ENCODE measurements at places on chromosomes 3 and 15.

DNA sequence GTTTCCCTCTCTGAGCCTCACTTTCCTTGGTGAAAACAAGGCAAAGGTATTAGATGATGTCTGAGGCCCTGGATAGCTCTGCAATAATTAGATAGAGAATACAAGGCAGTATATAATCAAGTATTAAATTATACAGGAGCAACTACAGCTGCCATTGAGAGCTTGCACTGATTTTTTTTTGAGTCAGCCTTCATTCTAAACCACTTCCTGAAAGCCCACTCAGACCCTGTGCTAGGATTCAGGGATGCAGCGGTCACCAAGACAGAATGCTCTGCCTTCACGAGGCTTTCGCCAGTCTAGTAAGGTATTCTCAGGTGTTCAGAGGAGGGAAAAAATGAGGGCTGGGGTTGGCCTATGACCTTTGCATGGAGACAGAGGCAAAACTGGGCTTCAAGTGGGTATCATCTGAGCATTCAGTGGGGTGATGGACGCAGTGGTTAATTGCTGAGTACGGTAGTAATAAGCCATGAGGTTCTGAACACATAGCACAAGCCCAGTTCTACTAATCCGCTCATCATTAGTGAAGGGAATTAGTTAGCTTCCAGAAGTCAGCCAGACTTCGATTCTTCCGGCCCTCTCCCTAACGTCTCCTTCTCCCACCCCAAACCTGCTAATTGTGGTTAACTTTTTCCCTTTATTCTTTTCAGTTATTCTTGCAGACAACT, 3.6 kb downstream of the VGLL4 start:
- no peak for DNase-seq

GRCh38 chr3:29334706-29335105, 53.8 kb downstream of the RBMS3 start:
- no peak for DNase-seq

- DNase-seq = no peak
Observed at GRCh38 chr3:189305412-189305811, 133.6 kb downstream of the TPRG1 start.

- no peak for DNase-seq
Observed at GRCh38 chr15:39176030-39176429, 404.8 kb upstream of the THBS1 start.

GRCh38 chr3:129276385-129276784, 2.3 kb upstream of the HMCES start:
- DNase-seq = no peak

DNA sequence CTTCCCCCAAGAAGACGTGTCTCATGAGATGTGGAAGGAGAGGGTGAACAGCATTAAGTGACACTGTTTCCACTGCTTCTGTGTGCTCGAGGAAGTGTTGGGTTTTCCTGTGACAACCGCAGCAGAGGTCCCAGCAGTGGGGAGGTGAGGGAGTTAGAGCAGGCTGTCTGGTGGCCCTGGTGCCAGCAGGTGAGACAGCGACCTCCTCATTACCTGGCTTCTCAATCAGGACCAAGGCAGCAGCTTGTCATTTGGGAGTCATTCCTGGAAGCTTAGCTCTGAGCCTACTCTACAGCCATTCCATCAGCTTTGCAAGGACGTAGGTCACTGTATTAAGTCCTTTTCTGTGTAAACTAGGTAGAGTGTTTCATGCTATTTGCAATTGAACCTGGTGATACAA, 63.3 kb upstream of the RGMA start:
- DNase-seq = peak; percentile 25

DNA sequence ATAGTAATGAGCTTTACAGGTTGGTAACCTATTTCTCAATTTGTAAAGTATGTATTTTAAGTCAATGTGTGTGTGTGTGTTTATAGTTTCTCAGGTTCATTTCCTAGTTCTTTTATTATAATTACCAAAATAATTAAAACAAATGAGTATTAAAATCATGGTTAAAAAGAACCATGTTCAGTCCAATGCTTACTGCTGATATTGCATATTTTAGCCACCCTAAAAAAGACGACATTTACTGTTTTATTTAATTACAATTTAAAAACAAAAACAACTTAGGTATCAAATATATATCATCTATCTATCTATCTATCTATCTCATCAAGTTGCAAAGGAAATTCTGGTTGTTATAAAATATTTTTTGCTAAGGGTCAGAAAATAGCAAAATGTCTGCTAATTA, 203.3 kb downstream of the GBE1 start:
- DNase-seq = no peak

- no peak for DNase-seq
Observed at GRCh38 chr3:142118911-142119310, 30.4 kb downstream of the TFDP2 start.

DNA sequence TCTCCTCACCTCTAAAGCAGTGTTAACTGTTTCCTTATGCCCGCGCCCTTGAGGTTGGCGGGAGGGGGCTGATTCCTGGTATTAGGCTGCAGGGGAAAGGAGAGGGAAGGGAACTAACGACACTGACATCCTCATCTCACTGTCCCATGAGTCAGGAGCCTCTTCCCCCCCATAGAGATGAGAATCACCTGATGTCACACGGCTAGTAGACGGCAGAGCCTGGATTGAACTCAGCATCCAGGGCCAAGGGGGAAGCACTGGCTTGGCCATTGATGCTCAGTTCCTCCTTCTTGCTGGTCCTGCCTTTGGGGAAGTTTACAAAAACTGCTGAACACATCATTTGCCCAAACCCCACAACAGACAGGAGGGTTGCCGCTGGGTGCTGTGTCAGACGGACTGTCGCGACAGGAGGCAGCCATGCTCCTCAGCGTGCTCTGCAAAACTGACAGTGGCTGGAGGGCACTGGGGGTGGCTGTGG, 38.5 kb downstream of the IDH2 start:
- DNase-seq = no peak

DNA sequence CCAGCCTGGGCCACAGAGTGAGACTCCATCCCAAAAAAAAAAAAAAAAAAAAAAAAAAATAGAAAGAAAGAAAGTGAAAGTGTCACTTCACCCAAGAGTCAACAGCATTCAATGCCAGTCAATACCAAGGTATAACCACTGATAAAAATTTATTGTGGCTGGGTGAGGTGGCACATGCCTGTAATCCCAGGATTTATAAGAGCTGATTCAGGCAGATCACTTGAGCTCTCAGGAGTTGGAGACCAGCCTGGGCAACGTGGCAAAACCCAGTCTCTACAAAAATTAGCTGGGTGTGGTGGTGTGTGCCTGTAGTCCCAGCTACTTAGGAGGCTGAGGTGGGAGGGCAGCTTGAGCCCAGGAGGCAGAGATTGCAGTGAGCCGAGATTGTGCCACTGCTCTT, 46.5 kb upstream of the PIK3CB start:
- no peak for DNase-seq
